ENCODE measurements at places on chromosomes 3 and 15. TPM values are rescaled to one million over a fixed set of nuclear protein-coding genes. Genes with fewer than 3 reads are reported as not detected.

DNA sequence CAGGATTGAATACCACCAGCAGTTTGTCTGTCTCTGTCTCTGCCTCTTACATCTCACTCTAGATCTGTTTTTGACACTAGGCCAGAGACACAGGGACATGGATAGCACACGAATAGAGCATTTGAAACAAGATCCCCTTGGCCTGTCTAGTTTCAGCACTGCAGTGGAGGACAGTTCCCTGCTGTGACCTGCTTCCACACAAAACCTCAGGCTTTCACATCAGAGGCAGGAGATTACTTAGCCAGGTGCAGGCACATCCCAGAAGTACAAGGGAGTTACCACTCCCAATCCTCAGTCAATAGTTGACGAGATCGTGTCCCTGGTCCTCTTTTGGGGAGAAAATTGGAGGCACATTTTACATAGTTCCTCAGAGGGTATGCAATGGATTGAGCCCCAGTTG lies 34.0 kb upstream of the CCK start:
- no peak for DNase-seq

ZPLD1 gene
- total RNA-seq, result 0.07 TPM

GRCh38 chr15:63905558-63906265 lies 72.0 kb upstream of the HERC1 start:
- no peak for DNase-seq

GRCh38 chr15:30906366-30906765 lies 2.7 kb downstream of the FAN1 start:
- DNase-seq, result no peak

- DNase-seq, result no peak
Measured at GRCh38 chr15:47846876-47847275, 129.6 kb downstream of the SEMA6D start.

GRCh38 chr15:52010633-52011595 lies 8.1 kb upstream of the MAPK6 start:
- no peak for DNase-seq

DNA sequence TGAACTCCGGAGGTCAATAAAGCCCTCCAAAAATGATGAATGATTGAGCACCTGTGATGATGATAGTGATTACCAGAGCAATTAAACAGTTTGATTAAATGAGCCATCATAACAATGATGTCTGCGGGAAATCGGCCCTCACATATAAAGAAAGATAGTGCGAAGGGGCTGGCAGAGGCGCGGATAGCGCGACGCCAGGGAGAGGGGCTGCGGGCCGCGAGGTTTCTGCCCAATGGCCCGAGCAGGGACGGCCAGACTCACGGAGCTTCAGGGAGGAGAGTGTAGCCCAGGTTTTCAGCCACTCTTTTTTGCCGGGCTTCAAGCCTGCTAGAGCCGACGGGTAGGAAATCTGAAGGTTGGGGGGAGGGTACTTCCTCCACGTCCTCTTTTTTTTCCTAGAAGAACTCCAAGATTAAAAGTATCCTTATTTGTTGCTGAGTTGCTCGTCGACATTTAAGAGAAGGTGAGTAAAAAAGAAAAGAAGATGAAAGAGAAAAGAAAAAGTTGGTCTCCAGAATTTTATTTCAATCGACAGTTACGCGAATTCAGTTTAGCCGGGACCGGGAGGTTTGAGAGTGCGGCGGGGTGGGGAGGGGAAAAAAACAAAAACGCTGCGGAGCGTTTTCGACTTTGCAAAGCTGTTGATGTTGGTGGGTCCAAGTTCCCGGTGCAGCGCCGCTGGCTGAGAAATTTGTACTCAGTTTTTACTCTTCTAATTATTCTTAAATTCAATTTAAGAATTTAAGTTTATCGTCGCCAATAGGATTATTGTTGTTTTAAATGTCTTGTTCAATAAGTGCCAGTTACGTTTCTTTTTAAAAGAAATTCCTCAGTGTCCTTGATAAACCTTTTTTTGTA lies 2.2 kb upstream of the MEIS2 start:
- no peak for DNase-seq
